ENCODE measurements at places on chromosomes 4 and X. TPM values are rescaled to one million over a fixed set of nuclear protein-coding genes. Genes with fewer than 3 reads are reported as not detected.

GRCh38 chrX:8726031-8726652 is 5.8 kb downstream of the ANOS1 start:
- no peak for ATAC-seq

DNA sequence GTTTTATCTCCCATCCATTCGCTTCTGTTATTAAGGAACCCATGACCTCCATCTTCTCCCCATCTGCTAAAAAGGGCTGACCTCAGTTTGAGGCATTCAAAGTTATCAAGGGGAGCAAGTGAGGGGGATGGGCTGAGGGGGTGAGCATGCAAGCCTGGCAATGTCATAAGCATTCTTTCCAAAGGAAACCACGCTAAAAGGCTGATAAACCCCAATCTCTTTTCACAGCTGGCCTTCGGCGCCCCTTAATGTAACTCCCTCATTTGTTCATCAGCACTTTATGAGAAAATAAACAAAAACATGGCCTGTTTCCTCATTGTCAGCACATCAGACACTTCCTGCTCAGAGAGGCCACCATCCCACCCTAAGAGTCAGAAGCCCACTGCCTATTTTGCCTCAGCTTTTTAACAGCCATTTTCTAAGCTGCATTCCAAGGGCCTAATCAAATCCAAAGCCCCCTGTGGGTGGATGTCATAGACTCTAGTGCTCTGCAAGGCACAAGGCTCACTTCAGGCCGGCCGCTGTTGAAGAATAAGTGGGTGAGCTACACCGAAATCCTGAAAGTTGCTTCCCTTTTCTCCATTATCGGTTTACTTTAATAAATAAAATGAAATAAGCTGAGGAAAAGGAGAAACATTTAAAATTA is 92.0 kb upstream of the SRD5A3 start:
- no peak for ATAC-seq

DNA sequence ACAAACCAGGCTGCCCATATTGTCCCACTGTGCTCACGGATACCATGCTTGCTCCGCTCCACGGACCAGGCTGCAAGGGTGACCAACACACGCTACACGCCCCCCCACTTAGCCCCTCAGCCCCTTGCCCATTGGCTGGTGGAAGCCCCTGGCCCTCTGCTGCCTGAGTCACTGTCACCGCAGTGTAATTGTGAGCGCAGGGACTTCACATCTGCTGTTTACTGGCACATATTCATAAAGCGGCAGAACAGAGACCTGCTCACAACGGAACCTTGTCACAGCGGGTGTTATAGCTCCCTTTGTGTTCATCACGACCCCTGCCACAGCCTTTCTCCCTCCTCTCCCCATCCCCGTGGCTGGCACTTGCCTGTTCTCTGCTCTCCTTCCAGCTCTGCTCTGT is 83.7 kb downstream of the PSAPL1 start:
- no peak for ATAC-seq

GRCh38 chrX:55697381-55697780 is 20.2 kb upstream of the RRAGB start:
- no peak for ATAC-seq

DNA sequence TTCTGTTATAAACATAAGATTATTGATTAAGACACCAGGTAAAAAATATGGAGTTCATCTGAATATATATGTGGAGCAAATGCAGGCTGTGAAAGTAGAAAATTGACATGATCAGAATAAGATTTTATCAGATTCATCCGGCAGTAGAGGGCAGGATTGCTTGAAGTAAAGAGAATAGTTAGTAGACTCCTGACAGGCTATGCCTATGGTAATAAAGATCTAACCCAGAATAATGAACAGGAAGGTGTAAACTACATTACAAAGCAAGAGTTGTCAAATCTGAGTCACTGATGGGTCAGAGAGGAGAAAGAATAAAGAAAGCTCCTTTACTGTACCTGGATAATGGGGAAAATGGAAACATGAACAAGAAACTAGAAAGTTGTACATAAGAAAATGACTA is 20.8 kb upstream of the TMEM184C start:
- peak; percentile 18 for ATAC-seq

- no peak for ATAC-seq
These were observed 148.3 kb upstream of the ANXA10 start for GRCh38 chr4:167943872-167944505.

GRCh38 chr4:147351083-147351787 is 129.7 kb upstream of the EDNRA start:
- no peak for ATAC-seq

DNA sequence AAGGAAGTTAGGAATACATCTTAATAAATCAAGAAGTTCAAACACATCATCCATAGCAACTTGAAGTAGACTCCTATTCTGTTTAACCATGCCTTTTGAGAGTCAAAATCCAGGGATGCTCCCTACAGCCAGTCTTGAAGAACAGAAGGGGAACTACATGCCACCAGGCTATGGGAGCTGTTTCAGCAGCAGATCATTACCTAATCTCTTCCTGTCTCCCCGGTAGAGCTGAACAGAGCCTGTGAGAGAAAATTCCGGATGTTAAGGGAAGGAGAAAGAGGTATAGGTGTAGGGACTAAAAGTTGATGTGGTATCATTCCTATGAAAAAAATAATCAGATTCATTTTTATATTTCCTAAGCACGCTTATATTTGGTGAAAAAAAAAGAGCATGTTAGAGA is 352.2 kb downstream of the SPRY1 start:
- ATAC-seq, result no peak

- ATAC-seq, result no peak
These were observed 150.6 kb downstream of the SPATA18 start for GRCh38 chr4:52201715-52202114.

DNA sequence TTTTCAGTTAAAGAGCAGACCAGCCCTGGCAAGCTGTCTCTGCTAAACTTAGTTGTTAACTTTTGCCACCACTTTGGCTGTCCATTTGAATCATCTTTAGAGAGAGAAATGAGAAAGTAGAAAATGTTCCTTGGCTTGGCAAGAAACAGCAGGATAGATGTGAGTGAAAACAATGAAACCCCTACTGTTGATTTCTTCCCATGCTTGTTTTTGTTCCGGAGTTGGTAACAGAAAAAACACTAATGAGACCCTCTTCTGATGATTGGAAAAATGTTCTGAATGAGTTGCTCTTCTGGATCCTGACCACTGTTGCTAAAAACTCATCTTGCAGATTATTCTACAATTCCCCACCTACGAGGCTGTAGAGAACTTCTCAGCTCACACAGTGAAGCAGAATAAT is 203.3 kb downstream of the MAPK10 start:
- ATAC-seq, result no peak

DNA sequence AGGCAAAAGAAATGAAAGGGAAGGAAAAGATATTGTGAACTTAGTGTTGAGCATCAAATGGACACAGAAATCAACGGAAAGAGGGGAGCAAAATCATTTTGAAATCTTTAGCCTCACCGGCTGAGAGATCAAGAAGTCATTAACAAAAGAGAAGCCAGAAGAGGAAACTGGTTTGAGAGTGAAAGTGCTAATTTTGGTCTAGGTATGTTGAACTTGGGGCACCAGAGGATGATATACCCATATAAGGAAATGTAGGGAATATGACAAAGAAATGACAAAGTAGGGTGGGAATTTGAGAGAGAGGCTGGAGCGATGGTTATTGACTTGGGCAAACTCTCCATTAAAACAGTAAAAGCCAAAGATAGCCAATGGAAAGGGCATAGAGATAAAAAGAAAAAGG is 183.4 kb upstream of the ATOH1 start:
- no peak for ATAC-seq

- no peak for ATAC-seq
These were observed 157.4 kb downstream of the PTTG2 start for GRCh38 chr4:38117591-38117990.

- ATAC-seq, result peak; percentile 56
These were observed at the start of gene FREM3 for GRCh38 chr4:143700416-143701352. Gene FREM3, minus strand, starts transcription at chr4:143700675. Its CDS starts 0 bp downstream, at chr4:143700675.

- no peak for ATAC-seq
These were observed 45.3 kb upstream of the EDA2R start for GRCh38 chrX:66684196-66684595.

DNA sequence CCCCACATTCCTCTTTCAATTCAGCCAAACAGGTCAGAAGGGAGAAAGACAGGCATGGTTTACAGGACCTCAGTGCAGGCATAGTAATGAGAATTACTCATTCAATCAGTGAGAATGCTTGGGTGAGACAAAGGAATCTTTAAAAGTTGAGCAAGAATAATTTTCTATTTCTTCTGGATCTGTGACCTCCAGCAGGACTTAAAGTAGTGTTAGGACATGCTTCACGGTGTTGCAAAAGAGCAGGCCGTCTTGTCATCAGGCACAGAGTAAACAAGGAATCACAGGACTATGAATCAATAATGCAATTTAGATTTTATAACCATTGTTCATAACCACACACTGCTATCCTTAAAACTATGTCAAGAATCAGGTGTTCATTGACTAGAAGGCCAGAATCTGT is 130.6 kb upstream of the GLRA2 start:
- no peak for ATAC-seq

GRCh38 chrX:53262189-53262917 is 19.0 kb downstream of the IQSEC2 start:
- ATAC-seq, result no peak

GRCh38 chr4:172802032-172802431 is 366.6 kb upstream of the GALNT7 start:
- ATAC-seq, result no peak

DNA sequence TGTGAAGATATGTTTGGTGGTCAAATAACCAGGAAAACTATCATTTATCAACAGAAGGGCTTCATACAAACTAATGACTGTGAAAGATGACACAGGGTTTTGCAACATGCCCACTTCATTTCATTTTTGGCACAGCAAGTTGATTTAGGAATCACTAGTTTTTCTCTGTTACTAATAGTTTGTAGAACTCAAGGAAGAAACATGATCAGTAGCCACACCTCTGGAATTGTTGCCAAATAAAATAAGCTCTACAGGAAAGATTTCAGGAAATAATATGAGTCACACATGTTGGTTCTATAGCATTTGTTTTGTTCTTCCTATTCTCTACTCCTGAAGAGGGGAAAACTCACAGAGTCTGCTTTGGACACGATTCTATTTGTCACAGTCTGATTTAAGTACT is 255.4 kb downstream of the TLL1 start:
- ATAC-seq, result no peak

DNA sequence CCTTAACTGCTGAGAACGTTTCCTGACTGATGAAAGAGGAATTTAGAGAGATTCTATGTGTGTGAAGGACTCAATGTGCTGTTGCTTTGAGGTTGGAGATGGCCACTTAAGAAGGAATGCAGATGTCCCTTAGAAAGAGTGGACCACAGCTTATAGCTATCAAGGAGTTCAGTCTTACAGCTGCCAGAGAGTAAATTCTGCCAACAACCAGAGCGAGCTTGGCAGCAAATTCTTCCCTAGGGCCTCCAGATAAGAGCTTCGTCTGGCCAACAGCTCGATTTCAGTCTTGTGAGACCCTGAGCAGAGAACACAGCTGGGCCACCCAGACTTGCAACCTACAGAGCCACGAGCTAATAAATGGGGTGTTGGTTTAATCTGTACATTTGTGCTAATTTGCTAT is 21.8 kb downstream of the MID1 start:
- no peak for ATAC-seq

DNA sequence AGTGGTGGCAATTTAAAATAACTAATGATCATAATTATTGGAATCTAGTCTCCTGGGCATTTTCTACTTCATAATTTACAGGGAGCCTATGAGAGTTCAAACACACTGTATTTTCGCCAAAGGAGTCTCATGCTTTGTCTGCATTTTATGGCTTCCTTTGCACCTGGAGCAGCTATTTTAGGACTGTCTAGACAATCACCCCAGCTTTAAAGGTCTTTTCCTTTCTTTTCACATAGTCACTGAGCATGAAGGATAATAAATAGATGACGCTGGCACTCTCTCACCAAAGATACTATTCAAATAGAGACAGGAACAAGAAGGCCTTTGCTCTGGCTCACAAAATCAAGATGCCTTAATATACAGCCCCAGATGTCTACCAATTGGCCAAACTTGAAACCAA is 43.0 kb downstream of the AMELX start:
- no peak for ATAC-seq

- no peak for ATAC-seq
These were observed 23.4 kb downstream of the USP9X start for GRCh38 chrX:41108463-41109205.

DNA sequence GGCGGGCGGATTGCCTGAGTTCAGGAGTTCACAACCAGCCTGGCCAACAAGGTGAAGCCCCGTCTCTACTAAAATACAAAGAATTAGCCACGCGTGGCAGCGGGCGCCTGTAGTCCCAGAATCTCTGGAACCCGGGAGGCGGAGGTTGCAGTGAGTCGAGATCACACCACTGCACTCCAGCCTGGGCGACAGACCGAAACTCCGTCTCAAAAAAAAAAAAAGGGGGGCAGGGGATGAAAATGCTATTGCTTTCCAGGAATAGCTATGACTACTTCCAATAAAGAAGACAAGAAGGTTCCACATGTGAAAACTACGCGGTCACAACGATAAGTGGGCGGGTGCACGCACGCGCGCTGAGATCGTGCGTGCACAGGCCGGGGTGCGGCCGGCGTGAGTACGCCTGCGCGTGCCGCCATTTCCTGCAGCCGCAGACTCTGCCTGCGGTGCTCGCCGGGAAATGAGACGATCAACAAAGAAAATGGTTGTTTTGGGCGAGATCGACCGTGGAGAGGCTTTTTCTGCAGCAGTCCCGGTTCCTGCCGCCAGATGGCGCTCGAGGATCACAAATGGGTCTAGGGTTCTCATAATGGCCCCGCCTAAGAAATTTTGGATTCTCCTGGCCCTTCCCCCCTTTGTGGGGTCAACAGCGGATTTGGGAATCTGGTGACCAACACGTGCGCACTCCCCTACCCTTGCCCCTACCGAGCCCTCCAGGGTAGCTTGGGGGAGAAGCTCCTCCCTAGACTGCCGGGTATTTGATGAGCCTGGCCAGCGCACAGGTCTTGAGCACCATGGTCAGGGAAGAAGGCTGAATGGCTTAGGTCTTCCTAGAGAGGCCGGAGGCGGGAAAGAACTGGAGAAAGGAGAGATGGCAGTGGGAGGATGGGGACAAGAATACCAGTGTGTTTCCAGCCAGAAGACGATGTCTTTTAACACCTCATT is 35.1 kb downstream of the PNMA5 start:
- peak; percentile 94 for ATAC-seq

GRCh38 chr4:168677063-168677462 is 180.2 kb downstream of the PALLD start:
- ATAC-seq, result no peak

GRCh38 chrX:103878466-103879122 is 46.5 kb upstream of the RAB9B start:
- no peak for ATAC-seq

DNA sequence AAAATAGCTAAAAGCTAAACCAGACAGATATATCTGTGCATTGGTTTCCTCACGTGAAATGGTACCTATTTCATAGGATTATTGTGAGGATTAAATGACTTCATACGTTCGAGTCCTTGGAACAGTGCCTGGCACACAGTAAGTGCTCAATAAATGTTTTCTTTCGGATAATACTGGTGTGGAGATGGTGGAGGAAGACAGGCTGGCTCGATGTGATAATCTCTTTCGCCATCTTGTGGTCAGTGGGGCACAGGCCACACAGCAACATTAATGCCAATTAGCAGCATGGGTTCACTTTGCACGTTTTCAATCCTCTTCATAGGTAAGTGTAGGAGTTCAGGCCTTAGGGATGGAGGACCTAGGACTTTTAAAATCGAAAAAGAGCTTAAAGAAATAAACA is 9.3 kb downstream of the PAGE4 start:
- no peak for ATAC-seq

Gene BCORL1
- total RNA-seq, result 11.7 TPM

Gene TCEAL2
- total RNA-seq, result 0.58 TPM

Gene UGT8
- total RNA-seq, result 1.4 TPM

Gene NRK
- not detected for total RNA-seq

Gene ALB
- not detected for total RNA-seq

Gene ADAM29
- total RNA-seq, result not detected

Gene ASB9
- 3.1 TPM for total RNA-seq

Gene AMBN
- not detected for total RNA-seq

Gene MAGEE2
- not detected for total RNA-seq

Data from activated T-helper 17 cell treated with anti-CD3 and anti-CD28 coated beads, Interleukin-2, amount 50 U/mL, for 72 hours (primary cell).